ENCODE measurements at places on chromosomes 6 and 20.

DNA sequence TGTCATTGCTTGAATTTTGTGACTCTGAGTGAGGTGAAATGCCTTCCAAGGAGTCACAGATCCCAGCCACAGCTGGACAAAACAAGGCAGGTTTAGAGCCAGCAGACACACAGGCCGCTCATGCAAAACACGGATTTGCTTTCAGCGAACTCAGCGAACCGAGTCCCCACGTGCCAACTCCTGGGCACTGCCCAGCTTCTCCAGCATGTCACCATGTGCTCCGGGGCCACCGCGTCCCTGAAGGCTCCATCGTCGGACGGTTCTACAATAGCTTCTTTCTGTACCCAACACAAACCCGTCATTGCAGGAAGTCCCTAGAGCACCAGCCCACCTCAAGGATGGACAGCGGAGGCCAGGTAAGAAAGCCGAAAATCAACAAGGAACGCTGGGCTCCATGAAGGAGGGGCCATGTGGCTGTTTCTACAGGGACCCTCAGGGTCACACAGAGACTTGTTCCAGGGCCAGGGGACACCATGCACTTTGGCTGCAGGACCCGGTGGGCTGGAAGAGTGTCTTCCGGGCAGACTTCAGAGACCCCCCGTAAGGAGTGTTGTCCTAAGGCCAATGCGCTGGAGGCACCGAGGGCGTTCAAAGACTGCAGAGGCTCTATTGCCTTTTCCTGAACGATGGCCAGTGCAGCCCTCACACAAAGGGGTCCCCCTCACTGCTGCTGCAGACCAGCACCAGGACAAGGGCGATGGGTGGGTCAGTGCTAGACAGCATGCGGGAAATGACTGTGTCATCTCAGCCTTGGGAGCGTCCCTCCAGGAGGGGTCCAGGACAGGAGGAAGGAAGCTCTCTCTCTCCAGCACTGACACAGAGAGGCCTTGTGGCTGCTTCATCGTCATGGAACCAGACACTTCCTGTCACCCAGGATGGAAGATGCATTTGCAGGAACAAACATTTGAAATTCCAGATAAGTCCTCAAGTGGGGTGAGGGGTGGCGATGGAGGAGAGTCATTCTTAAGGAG is 19.8 kb downstream of the DACT2 start:
- DNase-seq = no peak

- no peak for DNase-seq
These were observed 48.5 kb upstream of the SUPT3H start for GRCh38 chr6:45426251-45426650.

- DNase-seq = no peak
These were observed 38.9 kb downstream of the COX4I2 start for GRCh38 chr20:31676609-31676989.

- DNase-seq = no peak
These were observed 11.7 kb downstream of the TSHZ2 start for GRCh38 chr20:52983726-52984450.

DNA sequence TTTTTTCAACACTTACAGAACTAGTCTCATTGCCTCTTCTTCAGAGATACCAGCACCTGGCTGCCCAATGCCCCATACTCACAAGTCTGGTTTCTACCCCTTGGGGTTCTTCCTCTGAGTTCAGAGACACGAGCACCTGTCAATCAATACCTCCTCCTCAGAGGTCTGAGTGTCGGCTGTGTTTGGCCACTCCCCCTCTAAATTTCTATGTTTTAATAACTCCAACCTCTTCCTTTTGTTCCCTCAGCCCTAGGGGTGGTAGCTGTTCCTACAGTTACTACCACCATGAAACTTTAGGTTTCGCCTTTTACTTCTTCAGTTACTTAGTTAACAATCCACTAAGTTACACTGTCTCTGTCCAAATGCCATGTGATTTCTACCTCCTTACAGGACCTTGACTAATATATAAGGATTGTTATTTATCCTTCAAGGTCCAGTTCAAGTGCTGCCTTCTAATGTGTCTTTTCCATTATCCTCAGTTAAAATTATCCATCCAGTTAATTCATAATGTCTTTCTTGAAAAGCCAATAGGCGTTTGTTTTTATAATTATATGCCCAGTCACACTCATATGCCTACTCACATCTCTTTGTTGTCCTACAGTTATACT is 14.6 kb upstream of the PHF20 start:
- DNase-seq = no peak

DNA sequence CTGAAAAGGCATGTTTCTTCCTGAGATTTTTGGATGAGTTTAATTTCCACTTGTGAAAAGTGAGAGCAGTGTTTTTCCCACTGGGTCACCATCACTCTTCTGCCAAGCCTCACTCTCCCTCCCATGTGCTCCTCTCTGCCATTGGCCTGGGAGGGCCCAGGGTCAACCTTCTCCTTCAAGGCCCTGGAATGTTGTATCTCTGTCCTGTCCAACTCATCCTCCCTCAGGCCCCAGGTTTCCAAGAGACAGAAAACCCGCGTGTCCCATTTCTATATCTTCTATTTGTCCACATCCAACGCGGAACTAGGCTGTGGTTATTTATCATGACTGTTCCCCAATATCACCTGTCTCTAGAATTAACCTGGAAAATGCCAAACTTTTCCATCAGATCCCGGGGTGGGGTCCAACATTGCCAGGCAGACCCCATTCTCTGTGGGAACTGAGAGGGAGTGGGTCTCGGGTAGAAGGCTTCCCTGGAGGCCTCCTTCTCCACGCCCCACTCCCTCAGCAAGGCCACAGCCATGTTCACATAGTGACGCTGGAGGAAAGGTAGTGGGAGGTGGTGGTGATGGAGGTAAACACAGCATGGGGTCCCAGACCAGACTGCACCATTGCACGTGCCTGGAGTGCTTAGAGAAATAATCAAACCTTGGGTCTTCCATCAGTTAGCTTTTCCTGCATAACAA is 173.5 kb downstream of the SCP2D1 start:
- no peak for DNase-seq

- peak; percentile 66 for DNase-seq
These were observed 49.8 kb upstream of the ERVFRD-1 start for GRCh38 chr6:11161031-11161956.

- DNase-seq = no peak
These were observed 78.3 kb downstream of the SNX5 start for GRCh38 chr20:17890330-17890729.

DNA sequence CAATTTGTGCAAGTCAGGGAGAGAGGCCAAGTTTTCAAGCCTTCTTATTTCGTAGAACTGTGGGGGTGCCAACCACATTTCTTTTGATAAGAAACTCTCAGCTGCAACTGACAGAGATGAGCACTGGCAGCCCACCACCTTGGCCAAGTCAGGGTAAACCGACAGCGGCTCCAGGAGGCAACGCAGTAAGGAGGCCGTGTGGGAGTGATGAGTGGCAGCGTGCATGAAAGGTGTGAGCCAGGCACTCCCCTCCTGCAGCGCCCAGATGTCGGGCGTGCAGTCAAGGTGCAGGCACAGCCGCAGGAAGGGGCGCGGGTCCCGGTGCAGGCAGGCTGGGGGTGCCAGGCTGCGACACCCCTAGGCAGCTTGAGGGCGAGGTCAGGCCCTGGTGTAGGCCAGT is 49.2 kb upstream of the HDAC2 start:
- DNase-seq = no peak

GRCh38 chr6:138455746-138456400 is 43.4 kb downstream of the NHSL1 start:
- no peak for DNase-seq

- DNase-seq = no peak
These were observed 209.8 kb downstream of the HIVEP2 start for GRCh38 chr6:142735204-142735603.

GRCh38 chr20:39503902-39504709 is 542.0 kb downstream of the DHX35 start:
- DNase-seq = no peak

- peak; percentile 60 for DNase-seq
These were observed 57.4 kb downstream of the ARHGAP40 start for GRCh38 chr20:38658879-38659596.

- peak; percentile 81 for DNase-seq
These were observed 66.0 kb downstream of the PLAGL1 start for GRCh38 chr6:143941852-143942627.

GRCh38 chr20:50004229-50004628 is 21.4 kb downstream of the SNAI1 start:
- DNase-seq = no peak

DNA sequence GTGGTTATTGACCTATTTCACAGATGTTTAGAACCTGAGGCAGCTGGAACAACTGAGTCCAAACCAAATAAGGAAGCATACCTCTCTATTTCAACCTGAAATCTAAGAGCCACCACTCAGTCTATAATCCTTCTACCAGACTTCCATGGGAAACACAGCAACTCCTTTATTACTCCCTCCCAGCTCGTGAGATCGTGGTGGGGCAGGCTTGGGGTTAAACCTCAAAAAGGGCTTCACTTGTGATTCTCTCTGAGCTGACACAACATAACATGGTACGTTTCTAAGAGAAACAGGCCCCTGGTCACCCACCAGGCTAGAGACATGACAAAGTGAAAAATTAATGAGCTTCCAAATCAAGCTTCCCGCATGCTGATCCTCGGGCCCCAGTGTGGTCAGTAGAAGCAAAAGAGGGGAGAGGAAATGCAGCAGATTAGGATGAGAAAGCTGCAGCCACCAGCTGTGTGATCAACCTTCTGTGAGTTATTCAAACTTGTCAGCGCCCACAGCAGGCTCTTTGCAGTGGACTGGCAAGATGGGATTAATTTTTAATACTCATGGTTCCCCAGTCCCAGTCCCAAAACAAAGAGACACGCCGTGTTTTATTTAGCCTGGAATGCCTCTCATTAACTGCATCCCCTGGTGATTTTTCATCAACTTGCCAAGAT is 9.3 kb downstream of the PKHD1 start:
- DNase-seq = no peak

- DNase-seq = peak; percentile 13
These were observed 69.6 kb upstream of the SMIM28 start for GRCh38 chr6:138307816-138308730.

- DNase-seq = no peak
These were observed 230.4 kb downstream of the PLCB1 start for GRCh38 chr20:8362457-8362856.

DNA sequence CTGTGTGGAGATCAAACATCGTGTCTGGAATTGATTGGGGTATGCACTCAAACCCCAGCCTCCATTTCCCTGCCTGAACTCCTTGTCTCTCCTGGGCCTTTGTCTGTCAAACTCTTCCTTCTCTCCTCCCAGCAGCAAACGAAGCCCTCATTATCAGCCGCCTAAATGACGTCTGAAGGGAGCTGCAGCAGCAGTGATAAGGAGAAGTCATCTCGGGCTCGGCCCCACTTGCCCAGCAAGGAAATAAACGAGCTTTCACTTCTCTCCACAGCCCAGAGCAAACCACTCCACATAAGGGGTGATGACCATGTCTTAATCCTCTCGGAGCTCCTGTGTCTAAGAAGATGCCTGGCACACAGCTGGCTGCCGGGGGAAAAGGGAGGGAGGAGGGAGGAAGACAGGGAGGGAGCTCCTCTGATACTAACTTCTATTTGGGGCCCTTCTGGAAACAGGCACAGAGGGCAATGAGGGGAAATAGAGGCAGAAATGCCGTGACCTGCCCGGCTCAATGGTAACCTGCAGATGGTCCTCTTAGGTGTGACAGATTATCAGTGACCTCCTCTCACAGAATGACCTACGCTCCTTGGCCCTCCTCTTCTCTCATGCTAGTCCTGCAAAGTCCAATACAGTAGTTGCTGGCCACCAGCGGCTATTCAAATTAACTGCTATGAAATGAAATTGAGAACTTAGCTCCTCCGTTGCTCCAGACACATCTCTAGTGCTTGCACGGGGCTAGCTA is 100.4 kb downstream of the PXDC1 start:
- DNase-seq = no peak

DNA sequence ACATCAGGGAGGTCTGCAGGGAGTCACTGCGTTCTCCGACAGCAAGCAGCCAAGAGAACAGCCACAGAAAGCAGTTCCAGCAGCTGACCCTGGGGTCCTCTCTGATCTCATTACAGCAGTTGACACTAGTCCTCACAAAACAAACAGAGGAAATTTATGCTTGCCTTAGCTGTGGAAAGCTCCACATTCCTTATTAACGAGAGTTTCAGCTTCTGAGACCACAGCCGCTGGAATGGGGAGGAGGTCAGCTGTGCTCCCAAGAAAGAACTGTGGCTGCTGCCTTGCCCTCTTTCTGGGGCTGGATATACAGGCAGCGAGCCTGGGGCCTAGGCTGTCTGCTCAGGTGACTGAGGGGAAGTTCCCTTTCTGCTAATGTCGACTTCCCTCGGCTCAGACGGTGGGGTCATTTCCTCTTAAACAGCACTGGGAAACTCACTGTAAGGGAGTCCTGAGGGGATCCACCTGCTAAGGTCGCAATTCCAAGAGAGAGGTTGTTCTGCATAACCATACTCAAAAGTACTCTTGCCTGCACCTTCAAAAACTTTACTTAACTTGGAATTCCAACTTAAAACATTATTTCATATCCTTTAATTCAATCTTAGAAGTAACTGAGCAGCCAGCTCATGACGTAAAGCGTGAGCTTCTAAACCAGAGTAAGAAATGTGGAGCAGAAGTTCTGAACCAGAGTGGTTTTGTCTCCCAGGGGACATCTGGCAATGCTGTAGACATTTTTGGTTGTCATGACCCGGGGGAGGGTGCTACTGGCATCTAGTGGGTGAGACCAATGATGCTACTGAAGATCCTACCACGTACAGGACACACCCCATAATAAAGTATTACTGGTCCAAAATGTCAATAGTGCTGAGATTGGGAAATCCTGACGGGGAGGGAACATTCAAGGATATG is 80.3 kb downstream of the BACH2 start:
- peak; percentile 33 for DNase-seq

DNA sequence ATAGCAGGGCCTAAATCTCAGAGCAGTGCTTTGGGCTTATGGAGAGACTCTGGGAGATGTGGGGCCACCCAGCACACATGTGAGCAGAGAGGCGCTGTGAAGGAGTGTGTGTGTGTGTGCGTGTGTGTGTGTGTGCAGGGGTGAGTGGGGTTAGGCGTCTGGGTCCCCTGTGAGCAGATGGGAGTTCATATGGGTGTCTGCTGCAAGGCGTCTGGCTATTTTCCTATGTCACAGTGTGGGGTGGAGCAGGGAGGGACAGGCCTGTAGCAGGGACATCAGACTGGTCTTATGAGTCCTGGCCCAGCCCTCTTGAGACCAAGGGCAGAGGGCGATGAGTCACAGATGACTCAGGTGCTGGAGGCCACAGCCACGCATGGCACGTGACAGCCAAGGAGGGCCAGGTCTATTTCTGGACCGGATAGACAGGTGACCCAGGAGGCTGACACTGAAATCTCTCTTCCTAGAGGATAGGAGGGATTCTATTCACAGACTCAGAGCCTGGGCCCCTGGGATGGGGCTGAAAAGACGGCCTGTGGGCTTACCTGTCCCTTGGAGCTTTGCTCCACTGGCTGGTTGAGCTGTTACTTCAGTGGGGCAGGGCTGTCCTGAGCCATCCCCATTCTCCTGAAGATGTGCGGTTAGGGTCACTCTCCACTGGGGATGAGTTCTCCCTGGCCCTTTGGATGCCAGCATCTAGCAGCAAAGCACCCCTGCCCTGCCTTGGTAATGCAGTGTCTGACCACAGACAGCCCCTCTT is 28.9 kb downstream of the VEGFA start:
- peak; percentile 83 for DNase-seq

DNA sequence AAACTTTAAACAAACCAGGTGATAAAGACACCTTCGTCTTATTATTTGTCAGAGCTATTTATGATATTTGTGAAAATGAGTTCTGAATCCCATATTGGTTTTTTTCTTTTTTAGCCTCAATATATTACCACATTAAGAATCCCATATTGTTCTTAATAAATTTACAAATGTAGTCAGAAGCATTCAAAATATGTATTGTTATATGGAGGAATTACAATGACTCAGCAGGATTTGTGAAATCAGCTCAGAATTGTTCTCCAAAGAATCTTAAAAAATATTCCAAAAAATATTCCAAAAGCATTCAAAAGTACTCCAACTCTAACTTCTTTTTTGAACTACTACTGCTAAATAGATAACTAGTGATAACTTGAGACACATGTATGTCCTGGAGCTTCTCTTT is 6.5 kb upstream of the ZNF343 start:
- DNase-seq = no peak

Data from HepG2 (cell line).